ENCODE measurements at places on chromosomes 1 and 21.

- DNase-seq: no peak
Observed at GRCh38 chr1:216984536-216984935, 261.3 kb upstream of the ESRRG start.

- peak; percentile 35 for DNase-seq
Observed at GRCh38 chr1:235013512-235013911, 115.1 kb downstream of the TOMM20 start.

DNA sequence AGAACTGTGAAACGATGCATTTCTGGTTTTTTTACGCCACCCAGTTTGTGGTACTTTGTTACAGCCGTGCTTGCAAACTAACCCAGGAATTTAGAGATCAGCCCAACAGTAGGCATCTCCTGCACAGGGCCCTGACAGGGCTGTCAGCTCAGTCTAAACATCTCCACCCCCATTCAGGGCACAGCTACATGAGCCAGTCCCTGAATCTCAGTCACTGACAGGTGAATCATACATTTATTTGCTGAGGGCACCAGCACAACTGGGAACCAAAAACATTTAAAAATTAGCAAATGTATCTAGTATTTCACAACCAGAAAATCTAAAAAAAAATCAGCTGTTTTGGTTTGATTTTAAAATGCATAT lies 30.7 kb downstream of the PRDX6 start:
- DNase-seq: no peak

- peak; percentile 64 for DNase-seq
Observed at GRCh38 chr1:88973520-88974137, 18.8 kb downstream of the KYAT3 start.

GRCh38 chr1:166944186-166944967 lies 31.0 kb downstream of the ILDR2 start:
- no peak for DNase-seq

- no peak for DNase-seq
Observed at GRCh38 chr21:32392299-32392879, 423 bp downstream of the URB1 start.

DNA sequence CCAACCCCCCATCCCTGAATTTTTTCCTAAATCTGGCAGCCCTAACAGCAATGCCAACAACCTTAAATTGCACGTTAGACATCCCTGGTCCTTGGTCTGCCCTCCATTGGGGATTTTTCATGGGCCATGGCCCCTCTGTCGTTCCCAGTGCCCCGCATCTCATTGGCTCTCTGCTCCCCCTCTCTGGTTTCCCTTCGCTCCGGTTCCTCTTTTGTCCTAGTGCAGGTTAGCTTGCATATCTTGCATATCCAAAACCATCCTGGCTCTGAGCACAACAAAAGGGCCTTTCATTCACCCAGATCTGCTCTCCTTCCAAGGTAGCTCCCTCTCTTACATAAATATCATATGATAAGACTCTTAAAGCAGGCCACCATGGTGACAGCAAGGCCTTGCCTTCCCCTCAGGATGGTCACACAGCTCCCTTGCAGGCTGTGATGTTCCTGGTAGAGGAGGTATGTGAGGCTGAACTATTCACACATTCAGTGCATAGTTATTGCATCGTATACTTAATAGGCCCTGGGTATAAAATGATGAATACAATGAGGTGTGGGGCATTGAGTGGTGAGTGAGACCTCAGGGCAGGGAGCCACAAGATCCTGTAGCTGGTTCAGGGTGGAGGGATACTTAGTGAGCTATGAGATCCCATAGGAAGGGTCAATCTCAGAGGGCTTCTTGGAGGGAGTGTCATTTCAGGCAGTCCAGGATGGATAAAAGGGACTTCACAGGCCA lies 45.2 kb downstream of the TENT5C start:
- no peak for DNase-seq

DNA sequence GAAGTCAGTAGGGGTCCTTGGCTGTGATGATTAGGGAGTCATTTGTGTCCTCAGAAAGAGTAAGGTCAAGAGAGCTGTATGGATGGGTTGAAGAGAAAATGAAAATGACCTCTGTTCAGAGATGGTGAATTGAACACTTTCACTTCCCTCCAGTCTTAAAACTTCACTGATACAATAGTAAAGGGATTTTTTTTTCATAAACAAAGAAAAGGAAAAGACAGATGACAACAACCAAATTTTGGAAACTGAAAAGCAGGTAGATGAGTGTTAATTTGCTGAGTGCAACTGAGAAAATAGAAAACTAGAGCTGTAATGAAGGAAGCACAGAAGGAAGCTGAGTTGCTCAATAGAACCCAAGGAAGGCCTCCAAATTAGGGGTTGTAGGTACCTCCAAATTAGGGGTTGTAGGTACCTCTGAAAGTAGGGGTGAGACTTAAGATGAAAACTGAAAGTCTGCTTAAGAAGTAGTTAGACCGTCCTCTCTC lies 14.8 kb upstream of the S1PR1 start:
- DNase-seq: peak; percentile 37

GRCh38 chr1:186078245-186078644 lies 296.8 kb downstream of the TPR start:
- no peak for DNase-seq

DNA sequence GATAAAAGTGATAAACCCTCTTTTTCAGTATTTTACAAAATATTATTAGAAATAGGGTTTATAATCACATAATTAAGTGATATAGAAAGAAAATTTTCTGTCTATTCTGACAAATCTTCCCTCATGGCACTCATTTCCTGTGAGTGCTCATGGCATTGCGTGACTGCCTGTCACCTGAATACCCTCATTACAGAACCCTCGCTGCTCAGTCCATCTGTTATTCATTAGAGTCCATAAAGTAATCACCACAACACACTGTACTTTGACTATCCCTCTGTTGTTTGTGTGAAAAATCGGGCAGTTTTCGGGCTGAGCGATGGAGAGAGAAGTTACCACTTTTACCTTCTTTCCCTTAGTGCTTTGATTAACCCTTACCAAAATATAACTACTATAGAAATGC lies 100.4 kb upstream of the BRINP3 start:
- no peak for DNase-seq

DNA sequence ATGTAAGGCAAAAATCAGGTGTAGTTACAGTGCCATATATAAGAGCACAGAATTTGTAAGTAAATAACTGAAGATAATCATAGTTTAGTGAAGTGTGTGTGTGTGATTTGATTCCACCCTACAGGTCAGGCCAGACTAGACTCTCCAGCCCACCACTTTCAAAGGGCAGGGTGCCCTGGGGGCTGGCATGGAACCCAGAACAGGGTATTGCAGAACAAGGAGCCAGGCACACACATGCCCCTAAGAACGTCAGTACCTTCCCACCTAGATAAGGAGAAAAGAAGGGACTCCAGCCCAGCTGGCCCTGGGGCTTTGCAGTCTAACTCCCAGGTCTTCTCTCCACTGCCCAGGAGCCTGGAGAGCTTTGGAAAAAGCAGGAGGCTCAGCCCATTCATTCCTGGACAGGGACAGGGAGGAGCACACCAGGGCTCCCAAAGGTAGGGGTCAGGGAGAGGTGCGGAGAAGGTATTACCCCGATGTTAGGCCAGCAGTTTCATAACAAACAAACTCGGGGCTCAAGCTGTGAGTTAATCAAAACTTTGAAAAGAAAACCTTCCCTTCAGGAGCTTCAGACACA lies 149.7 kb upstream of the VANGL1 start:
- DNase-seq: no peak

DNA sequence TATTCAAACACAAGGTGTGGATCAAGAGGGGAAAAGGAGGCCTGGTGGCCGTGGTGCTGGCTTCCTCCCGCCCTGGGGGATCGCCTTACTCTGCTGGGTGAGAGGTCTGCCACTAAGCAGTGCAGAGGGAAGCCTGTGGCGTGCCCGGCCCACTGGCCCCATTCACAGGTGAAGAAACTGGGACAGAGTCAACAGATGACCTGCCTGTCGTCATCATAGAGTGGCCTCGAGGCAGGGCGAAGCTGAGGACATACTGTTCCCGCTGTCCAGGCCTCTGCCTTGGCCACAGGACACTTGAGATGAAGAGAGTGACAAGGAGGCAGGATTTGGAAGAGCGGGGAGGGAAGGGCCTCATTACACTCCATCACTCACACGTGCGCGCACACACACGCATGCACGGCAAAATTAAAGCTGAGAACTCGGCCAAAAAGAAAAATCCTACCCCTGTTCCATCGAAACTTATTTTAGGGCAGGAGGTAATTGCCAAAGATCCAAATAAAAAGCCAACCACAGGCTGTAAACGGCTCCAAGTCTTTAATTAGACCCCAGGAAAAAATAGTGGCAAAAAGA lies 50.5 kb downstream of the CASZ1 start:
- no peak for DNase-seq

GRCh38 chr1:227780101-227781044 lies 35.1 kb upstream of the PRSS38 start:
- no peak for DNase-seq

- no peak for DNase-seq
Observed at GRCh38 chr1:77756052-77756754, 3.4 kb downstream of the USP33 start.

DNA sequence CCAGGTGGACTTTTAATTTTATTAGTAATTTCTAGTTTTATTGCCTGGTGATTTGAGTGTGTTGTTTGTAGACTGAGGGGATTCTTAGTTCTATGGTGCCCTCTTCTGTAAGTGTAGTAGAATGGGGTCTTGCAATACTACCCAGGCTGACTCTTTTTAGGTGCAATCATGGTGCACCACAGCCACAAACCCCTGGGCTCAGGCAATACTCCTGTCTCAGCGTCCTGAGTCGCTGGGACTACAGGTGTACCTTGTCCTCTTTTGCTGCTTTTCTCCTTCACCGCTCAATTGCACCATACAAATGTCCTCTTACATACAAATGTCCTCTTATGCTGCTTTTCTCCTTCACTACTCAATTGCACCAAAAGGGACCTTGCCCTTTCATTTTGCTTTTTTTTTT lies 43.1 kb downstream of the SCP2 start:
- DNase-seq: no peak

DNA sequence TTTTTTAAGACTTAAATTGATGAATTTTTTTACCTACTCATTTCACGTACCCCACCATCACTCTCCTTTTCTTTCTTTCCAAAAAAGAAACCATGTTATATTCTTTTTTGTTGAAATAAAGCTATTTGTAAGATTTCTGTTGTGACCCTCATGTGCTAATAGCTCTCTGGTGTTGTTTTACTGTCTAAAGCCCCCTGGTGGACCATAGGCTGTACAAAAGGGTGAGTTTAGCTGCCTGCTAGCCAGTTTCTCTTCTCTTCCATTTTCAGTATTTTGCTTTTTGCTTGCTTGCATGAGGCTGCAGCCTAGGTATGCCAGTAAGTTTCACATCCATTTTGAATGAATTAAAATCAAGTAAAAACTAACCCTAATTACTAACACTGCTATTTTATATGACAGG lies 15.6 kb upstream of the VAMP3 start:
- no peak for DNase-seq

GRCh38 chr1:58652651-58653184 lies 47.1 kb downstream of the MYSM1 start:
- DNase-seq: peak; percentile 79

GRCh38 chr1:235908742-235909520 lies 42.2 kb upstream of the LYST start:
- peak; percentile 92 for DNase-seq

GRCh38 chr1:22139066-22139594 lies 3.8 kb downstream of the WNT4 start:
- no peak for DNase-seq

DNA sequence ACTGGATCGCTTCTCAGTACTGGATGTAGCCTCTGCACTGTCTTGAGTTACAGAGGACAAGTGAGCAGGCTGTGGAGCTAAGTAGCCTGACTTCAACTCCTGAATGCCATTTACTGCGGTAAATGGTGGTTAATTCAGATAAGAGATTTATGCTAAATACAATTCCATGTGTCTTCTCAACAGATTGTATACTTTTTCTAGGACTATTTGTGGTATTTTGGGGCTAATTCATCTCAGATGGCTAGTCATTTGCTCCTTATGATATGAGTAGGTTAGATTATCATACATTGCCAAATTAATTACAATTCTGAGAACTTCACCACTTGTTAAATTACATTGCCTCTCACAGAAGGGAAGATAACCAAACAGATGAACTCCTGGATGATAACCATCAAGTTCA lies 90.5 kb downstream of the NTNG1 start:
- DNase-seq: no peak

- peak; percentile 2 for DNase-seq
Observed at GRCh38 chr1:100936194-100936967, 40.5 kb downstream of the SLC30A7 start.

- DNase-seq: no peak
Observed at GRCh38 chr1:76682138-76682537, 185.1 kb upstream of the ST6GALNAC5 start.

DNA sequence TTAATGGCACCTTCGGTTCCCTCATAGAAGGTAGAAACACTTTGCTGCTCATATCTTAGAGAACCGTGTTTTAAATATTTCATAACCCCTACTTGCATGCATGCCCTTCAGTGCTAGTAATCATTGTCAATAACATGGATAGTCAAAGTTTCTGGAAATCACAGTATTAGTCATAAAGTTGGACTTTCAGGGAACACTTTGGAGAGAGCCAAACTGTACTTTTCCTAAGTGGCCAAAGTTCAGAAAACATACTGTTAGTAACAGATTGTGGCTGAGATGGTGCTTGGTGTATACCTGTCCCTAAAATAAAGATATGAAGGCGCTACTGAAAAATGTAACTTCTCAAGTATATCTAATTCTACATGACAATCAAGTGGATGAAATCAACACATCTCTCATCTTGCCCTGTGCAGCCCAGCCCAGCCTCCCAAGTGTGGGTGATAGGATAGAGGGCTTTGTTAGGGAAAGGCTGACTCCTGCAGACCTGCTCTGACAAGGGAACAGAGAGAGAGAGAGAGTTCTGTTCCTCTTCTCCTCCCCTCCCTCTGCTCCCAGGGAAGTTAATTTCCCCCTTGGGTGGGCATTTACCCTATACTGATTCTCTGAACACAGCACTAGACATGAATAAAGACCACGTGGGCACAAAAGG lies 14.4 kb downstream of the MYOC start:
- DNase-seq: no peak

- DNase-seq: no peak
Observed at GRCh38 chr1:205205055-205205454, 6.4 kb downstream of the DSTYK start.

GRCh38 chr1:203095061-203095690 lies 9.4 kb upstream of the MYOG start:
- no peak for DNase-seq

GRCh38 chr1:34366875-34367624 lies 190.3 kb downstream of the C1orf94 start:
- no peak for DNase-seq

GRCh38 chr1:212737559-212737958 lies 37.9 kb upstream of the BATF3 start:
- DNase-seq: no peak
